ENCODE measurements at places on chromosomes 2 and 18. TPM values are rescaled to one million over a fixed set of nuclear protein-coding genes. Genes with fewer than 3 reads are reported as not detected.

GRCh38 chr2:3462493-3463104, 56.7 kb downstream of the ADI1 start:
- DNase-seq = peak; percentile 49

MARCO gene
- 8.2 TPM for total RNA-seq

DNA sequence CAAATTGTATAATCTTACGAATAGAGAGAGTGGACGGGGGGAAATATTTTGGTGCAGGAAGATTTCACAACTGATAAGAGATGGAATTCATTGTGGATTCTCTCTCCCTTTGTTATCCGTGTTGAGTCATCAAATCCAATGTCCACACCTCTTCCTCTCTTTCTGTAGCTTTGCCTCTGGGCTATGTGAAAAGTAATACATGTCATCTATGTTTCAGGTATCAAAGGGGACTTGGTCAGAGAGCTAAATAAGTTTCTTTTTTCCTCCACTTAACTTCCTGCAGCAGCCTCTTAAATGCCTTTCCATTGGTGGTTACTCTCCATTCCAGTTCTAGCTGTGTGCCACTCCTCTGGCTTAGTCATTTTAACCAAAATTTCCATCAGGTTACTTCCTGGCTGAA, 169.3 kb upstream of the NXPH2 start:
- no peak for DNase-seq

DNA sequence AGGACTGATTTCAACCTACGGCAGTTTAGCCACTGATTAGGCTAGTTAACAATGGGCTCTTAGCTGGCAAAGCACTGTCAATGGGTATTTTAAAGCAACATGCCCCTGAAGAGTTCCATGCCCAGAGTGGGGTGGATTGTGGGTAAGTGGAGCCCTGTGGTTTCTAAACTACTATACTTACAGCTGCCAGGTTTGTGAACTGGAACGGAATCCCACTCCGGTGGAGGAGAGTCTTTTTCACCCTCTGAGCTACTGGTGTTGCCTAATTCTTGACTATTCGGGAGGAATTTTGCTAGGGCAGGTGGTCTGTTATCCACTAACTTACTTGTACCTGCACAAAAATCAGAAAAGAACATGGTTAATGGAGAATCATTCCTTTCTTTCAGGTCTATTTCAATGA, 52.6 kb downstream of the ZAP70 start:
- DNase-seq = no peak

DNA sequence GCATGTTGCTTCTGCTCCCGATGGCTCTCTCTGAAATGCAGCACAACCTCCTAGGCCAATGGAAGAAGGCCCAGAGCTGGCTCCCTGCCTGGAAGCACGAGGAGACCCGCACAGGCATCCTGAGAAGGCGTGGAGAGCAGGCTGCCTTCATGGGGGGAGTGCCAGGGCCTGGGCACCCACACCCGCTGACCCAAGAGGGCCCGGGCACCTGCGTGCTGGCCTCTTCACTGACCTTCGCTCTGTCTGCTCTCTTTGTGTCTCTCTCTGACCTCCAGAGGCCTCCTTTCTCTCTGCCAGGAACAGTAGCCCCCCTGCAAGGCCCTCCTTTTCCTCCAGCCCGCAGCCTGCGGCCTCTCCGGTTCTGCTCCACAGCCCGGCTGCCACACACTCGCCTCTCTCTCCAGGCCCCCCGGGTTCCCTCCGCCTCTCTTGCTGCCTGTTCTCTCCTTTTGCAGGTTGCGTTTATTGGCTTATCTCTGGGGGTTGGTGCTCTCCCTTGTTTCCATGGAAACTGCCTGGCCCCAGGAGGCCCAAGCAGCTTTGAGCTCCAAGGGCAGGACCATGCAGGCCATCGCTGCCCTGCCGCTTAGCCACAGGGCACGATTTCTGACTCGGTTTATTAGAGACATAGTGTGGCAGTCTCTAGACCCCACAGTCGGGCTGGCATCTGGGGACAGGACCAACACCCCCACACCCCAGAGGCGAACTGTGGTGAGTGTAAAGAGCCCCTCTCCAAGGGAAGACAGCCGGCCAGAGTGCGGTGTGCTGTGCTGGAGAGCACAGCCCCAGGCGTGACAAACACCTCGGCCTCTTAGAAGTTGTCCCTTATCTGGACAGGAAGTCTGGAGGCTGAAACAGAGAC, 1.7 kb downstream of the MZT2B start:
- no peak for DNase-seq

NEUROD1 gene
- total RNA-seq = 1.7 TPM

LGALSL gene
- 22.8 TPM for total RNA-seq
